ENCODE measurements at places on chromosomes 12 and 14.

- no peak for DNase-seq
Observed at GRCh38 chr14:102088012-102088792, 1.4 kb upstream of the HSP90AA1 start.

- no peak for DNase-seq
Observed at GRCh38 chr12:74043343-74043742, 494.3 kb upstream of the ATXN7L3B start.

DNA sequence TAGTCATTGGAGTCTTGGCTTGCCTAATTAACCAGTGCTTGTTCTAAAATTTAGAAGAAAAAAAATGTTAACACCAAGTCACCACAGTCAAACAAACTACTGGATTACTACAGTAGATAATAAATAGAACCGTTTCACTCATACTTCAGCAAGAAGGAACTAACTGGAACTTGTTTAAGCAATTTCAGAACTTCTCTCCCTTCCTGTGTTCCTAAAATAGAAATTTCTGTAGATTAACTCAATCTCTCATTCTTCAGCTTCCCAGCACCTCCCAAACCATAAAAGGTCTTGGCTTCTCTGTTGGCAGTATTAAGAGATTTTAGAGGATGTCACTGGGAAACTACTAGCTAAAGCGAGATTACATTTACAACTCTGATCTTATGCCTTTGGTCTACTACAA, 18.6 kb downstream of the GNS start:
- no peak for DNase-seq

GRCh38 chr14:42112108-42112507, 505.4 kb downstream of the LRFN5 start:
- no peak for DNase-seq

GRCh38 chr14:77950371-77951063, 150.6 kb downstream of the ADCK1 start:
- no peak for DNase-seq

- no peak for DNase-seq
Observed at GRCh38 chr14:62253171-62253570, 491.0 kb downstream of the SNAPC1 start.

DNA sequence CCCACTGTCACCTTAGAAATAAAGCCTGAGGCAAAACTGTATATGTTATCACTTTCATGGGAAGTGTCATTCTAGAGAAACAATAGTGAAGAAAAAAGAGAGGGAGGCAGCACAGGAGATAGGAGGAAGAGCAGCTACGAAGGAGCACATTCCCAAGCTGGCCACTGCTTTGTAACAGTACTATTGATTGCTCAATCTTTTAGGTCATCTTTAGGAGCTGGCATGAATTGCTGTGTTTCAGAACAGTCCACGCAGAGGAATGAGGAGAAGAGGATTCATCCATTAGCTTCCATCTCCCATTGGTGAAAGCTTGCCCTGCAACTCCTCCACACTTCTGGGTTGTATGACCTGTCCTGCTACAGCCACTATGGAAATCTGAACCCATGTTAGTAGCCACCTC, 372.5 kb upstream of the DDHD1 start:
- no peak for DNase-seq

- DNase-seq, result no peak
Observed at GRCh38 chr14:103142026-103142425, 18.8 kb downstream of the TNFAIP2 start.

- DNase-seq, result no peak
Observed at GRCh38 chr14:103616635-103617300, 12.2 kb upstream of the KLC1 start.

DNA sequence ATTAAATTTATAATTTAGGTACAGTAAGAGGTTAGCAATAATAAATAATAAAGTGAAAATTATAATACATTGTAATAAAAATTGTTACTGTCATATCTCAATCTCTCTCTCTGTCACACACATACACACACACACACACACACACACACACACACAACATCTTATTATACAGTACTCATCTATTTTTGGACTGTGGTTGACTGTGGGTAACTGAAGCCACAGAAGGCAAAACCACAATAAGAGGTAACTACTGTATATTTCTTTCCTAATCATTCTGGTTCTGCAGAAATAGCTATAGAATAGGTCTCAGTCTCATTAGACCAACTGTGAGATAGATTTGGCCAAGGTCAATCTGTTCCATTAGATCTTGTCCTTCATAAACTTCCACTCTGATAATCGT, 33.1 kb upstream of the PTPRO start:
- DNase-seq, result no peak

DNA sequence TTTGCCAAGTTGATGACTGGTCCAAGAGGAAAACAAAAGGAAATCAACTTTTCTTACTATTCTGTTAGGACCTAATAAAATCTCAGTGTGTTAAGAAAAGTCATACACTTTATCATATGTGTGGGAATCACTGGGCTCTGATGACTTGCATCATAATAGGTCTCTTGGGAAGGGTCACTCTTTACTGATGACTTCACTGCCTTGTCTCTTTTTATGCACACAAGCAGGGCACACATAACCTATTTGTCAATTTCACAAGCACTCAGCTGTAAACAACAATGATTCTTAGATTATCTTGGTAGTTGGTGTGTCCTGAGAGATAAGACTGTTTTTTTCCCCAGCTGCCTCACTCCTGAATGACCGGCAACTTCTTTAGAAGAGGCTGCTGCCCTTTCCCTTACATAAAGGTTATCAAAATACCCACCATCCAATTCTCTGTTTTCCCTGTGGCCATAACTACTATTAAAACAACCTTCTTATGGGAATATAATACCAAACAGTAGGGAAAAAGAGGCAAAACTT, 50.9 kb upstream of the INSM2 start:
- DNase-seq, result no peak

DNA sequence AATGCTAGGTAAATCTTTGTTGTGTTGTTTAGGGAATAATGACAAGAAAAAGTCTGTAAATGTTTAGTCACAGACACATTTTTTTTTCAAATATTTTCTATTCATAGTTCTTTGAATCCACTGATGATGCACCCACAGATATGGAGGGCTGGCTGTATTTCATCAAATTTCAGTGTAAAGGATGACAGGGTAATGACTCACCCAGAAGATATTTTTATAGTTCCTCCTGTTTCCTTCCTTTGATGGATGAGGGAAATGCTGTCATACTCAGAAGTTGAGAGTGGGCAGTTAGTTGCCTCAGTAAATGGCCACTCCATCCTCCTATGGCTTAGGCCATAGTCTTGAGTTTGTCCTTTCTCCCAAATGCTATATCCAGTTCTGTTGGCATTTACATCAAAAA, 76.9 kb upstream of the REP15 start:
- no peak for DNase-seq

GRCh38 chr14:75268633-75269550, 9.7 kb upstream of the FOS start:
- no peak for DNase-seq

GRCh38 chr14:62655166-62655565, 390.1 kb downstream of the KCNH5 start:
- DNase-seq, result no peak

- no peak for DNase-seq
Observed at GRCh38 chr12:92810370-92810769, 107.6 kb downstream of the PLEKHG7 start.

GRCh38 chr14:68945190-68945584, 33.9 kb downstream of the ACTN1 start:
- DNase-seq, result no peak

DNA sequence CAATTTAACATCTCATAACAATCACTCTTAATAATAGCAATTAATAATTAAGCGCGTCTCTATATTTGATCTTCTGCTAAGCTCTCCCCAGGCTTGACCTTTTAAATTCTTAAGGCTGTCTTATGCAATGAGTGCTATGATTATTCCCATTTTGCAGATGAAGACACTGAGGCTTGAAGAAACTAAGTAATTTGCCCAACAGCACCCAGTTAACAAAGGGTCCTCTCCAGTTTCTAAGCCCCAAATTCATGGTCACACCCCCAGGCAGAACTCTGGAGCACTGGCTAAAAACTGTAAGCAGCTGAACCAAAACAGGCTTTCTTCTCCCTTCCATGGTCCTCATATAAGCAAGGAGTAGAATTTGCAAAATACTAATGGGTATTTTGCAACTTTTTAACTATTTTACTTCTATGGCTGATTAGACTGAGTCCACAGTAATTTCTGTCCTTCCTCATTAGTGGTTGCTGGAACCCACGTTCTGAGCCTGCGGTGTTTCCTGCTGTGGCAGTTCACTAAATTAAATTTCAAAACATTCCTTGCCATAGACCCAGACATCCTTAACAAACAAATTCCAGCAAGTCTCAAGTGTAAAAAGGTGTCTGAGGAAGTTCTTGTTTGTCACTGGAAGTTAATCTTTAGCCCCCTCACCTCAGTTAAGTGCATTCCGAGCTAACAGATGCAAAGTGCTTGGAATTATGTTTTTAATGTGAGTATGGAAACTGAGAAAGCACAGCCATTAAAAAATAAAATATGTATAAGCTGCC, 76.5 kb downstream of the TMEM132D start:
- DNase-seq, result no peak

- no peak for DNase-seq
Observed at GRCh38 chr12:104756901-104757300, 201.2 kb downstream of the SLC41A2 start.

DNA sequence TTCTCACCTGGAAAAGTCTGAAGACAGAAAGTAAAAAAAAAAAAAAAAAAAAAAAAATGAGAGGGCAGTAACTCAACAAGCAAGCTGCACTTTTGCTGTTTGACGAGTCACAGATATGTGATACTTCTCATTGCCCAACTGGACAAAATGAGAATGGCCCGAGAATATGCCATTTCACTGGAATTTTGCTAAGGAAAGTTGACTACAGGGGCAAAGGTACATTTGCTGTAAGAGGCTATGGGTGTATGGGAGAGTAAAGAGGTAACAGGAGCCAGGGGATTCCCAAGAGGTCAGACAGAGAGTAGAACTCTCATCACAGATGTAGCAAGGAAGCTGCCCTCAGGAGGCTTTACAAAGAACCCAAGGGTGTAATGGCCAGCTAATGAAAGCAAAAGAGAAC, 22.9 kb downstream of the KIF21A start:
- no peak for DNase-seq

- DNase-seq, result no peak
Observed at GRCh38 chr14:65813760-65814384, 401.3 kb downstream of the FUT8 start.

- no peak for DNase-seq
Observed at GRCh38 chr14:34489324-34489723, 27.3 kb upstream of the SPTSSA start.

GRCh38 chr14:64637735-64638473, 66.3 kb upstream of the PLEKHG3 start:
- no peak for DNase-seq

DNA sequence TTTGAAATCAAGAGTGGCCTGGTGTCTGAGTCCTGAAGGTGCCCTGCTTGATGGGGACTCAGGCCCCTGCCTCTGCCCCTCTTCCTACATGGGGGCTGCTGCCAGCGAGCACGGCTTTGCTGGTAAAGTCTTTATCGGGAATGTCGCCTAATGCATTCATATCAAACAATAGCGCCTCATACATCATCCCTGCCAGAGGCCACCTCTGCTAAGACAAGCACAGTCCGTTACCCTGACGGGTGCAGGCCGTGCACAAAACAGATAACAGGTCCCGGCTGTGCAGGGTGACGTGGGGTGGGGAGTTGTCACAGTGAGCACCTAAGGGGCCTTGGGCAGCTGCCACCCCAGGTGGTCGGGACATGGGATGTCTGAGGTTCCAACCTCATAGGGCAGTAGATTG, 68.4 kb upstream of the FAM222A start:
- DNase-seq, result no peak

Measured in thoracic aorta (tissue), 2 donors.